Stimulated activated CD4-positive, alpha-beta T cell treated with anti-CD3 and anti-CD28 coated beads, Interleukin-4, amount 100 ng/mL, for 4 hours (primary cell): ENCODE measurements at places on chromosomes 1 and 21.
A peak's percentile ranks its signal among the peaks of the same experiment; 100 is the strongest.

DNA sequence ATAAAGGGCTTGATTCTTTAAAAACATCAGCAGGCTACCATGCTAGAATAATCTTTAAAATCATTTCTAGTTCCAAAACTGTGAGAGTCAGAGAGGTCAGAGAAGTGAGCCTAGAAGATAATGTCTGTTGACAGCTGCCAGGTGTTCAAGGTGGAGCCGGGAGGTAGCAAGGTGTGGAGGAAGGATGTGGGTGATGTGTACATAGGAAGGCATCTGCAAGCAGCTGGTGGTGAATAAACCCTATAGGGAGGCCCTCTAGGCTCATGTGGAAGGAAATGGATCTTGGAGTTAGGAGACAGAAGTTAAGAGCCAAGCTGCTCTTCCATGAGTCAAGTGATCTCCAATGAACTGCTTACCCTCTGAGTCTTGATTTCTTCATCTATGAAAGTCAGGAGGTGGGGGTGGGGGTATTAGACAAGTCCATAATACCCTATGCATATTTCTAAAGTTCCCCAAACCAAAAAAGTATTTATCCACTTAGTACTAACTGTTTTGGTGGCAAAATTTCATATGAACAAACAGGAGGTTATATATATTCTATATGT, 266.3 kb downstream of the RHOU start:
- no peak for DNase-seq

GRCh38 chr1:6547301-6547700, 7.0 kb downstream of the NOL9 start:
- no peak for DNase-seq

GRCh38 chr1:47332779-47333577, 612 bp upstream of the CMPK1 start:
- DNase-seq, result no peak

GRCh38 chr1:108559215-108560186, at the start of gene EEIG2:
Gene EEIG2 (plus strand): TSS chr1:108560100. CDS start chr1:108560429, 329 bp downstream.
- peak; percentile 90 for DNase-seq

DNA sequence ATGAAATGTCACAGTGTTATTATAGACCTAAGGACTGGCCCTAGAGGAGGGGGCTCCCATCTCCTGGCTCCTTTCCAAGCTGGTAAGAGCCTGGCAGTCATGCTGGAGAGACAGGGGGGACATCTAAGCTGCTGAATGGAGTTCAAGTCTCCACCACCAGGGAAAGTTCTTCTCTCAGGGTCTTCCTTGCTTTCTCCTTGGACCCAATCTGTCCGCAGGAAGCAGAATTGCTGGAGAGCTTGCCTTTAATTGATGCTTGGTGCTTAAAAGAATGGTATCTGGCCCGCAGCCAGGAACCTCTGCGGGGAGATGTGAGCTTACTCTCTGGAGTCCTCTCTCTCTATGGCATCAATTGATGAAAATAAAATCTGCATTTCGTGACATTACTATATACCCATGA, 25.1 kb downstream of the IRF2BP2 start:
- no peak for DNase-seq

DNA sequence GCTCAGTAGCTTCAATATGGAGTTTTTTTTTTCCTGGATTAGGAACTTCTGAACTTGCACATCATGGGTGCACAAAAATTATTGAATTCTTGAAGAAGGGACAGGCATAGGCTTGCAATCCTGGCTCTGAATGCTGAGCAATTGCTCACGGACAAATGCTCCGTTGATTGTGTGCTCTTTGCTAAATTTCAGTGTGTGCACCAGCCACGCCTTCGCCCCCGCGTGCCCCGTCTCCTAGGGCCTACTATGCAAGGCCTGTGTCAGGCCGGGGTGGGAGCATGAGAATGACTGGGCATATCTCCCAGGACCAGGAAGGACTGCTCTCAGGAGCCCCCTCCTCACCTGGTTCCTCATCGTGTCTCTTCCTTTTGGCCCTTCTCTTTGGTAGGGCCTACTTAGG, 17.4 kb downstream of the IL6R start:
- no peak for DNase-seq

DNA sequence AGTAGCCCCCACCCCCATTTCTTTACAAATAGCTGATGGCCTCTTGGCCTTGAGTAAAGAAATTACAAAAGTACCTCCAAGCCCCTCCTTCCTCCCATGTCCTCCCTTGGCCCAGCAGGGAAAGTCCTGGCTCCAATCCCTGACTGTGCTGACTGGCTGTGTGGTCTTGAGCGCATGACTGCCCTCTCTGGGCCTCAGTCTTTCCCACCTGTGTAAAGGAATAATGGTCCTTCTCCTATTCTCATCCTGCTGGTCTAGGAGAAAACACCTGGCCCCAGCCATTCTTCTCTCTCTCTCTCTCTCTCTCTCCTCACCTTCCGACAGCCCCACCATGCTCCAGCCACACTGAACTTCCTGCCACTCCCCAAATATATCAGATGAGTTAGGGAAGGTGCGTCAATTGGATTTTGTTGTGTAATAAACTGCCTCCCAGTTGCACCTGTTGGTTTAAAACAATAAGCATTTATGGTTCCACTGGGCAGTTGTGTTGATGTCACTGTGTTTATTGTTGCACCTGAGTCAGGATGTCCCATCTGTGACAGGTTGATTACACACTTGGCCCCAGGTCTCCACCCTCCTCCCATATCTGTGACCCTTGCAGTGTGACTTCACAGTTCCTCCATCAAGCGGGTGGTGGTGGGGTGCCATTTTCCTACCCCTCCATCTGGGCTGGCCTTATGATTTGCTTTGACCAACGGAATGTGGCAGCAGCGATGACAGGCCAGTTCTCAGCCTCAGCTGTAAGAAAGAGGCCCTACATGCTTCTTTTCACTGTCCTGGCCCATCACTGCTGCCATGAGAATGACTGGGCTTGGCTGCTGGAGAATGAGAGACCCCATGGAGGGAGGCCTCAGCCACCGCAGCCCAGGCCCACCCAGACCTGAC, 22.3 kb upstream of the LRP8 start:
- no peak for DNase-seq

- DNase-seq, result no peak
Measured at GRCh38 chr1:38088791-38089190, 42.2 kb upstream of the POU3F1 start.
